Psoas muscle (tissue), 8 donors: ENCODE measurements at places on chromosomes 2 and 18. TPM values are rescaled to one million over a fixed set of nuclear protein-coding genes. Genes with fewer than 3 reads are reported as not detected.

DNA sequence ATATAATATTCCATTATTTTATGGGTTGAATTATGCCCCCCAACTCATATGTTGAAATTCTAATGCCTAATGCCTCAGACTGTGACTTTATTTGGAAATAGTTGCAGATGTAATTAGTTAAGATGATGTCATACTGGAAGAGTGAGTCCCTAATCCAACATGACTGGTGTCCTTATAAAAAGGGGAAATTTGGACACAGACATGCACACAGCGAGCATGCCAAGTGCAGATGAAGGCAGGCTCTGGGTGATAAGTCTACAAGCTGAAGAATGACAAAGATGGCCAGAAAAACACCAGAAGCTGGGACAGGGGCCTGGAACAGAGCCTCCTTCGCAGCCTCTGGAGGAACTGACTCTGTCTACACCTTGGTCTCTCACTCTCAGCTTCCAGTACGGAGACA is 10.0 kb upstream of the ASAP2 start:
- no peak for DNase-seq

- no peak for DNase-seq
These were observed 3.6 kb downstream of the BCL11A start for GRCh38 chr2:60549928-60550177.

DNA sequence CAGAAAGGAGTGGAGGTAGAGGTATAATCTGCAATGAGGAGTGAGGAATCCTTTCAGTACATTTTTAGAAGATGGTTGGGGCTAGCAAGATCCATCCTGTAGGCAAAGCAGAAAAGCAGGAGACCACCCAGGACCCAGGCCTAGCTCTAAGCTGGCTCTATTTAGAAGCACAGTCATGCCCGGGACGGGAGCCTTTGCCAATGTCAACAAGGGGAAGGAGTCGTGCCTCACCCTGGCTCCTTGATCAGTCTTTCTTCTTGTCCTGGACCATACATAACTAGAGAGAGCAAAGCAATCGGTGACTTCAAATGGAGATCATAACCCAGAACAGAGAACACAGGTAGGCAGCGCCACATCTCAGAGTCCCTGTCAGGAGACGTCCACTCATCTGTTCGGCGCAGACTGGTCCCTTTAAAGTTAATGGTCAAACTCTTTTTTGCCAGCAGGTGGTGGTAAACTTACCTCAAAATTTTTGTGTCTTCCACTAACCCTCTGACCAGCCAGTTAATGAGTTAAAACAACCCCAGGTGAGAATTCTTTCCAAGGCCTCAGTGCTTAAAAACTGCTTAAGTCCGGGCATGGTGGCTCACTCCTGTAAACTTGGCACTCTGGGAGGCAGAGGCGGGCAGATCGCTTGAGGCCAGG is 8.0 kb downstream of the MC5R start:
- DNase-seq = no peak

The COL5A2 gene
- 3.9 TPM for total RNA-seq

The SCN1A gene
- total RNA-seq = not detected

DNA sequence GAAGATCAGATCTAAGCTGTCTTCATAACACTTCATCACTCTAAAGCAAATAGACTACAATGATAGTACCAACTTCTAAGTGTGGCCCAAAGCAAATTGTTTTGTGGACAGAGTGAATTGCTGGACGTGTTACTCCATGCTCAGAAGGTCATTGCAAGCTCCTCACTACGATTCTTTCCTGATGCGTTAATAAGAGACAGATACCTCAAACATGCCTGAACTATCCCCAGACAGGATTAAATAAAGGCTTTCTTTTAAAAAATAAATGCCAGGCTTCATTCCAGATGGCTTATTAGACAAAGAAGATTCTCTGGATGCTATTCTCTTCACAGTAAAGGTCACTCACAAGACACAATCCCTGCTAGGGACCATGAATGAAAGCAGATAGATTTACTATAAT is 621.2 kb downstream of the DCDC2C start:
- no peak for DNase-seq

- no peak for DNase-seq
These were observed 209.3 kb upstream of the SOX11 start for GRCh38 chr2:5482929-5483331.

The RESP18 gene
- not detected for total RNA-seq

The ZC3H6 gene
- total RNA-seq = 11.2 TPM
